ENCODE measurements at places on chromosomes 12 and 14. TPM values are rescaled to one million over a fixed set of nuclear protein-coding genes. Genes with fewer than 3 reads are reported as not detected.

DNA sequence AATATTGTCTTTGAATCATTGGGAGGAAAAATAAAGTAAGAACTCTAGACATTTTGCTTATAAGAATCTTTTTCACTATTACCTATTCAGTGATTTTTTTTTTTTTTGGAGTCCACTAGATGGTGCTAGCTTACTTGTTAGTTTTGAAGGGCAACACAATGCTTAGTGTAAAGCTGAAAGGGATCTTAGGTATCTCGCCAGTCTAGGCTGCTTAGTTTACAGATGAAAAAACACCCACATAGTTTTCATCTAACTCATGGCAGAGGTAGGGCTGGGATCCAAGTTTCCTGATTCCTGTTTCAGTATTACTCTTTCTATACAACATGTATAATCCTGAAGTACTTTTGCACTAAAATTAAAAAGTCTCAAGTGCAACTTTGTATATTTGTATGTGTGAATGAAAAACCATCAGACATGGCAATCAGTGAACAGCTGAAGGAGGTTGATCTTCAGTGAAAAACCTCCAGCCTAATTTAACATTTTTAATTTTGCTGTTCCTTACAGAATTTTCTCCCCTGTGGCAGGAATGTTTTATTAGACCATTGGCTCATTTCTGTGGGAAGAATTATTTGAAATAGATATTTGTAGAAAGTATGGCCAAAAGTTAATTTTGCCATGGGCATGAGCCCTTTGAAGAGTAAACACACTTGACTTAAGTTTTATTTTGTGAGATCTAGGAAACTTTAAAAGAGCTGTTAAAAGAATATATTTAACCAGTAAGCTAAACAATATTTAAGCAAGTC, 40.7 kb downstream of the LRRIQ1 start:
- no peak overlapping the region for H3K27ac ChIP-seq
- H3K4me3 ChIP-seq = no peak overlapping the region
- H3K27me3 ChIP-seq = no peaks in the 10 kb centered on the region
- H3K36me3 ChIP-seq = no peaks in the 10 kb centered on the region

- H3K27ac ChIP-seq = no peak overlapping the region
- H3K4me3 ChIP-seq = no peak overlapping the region
- no peaks in the 10 kb centered on the region for H3K4me1 ChIP-seq
Measured at GRCh38 chr12:130924966-130925665, 28.6 kb upstream of the ADGRD1 start.

GRCh38 chr14:69760810-69761209, 6.1 kb upstream of the SRSF5 start:
- no peak overlapping the region for H3K27ac ChIP-seq
- no peak overlapping the region for H3K4me3 ChIP-seq
- H3K27me3 ChIP-seq = no peaks in the 10 kb centered on the region
- H3K4me1 ChIP-seq = peaks cover 27% of the 10 kb centered on the region

GRCh38 chr14:106872611-106873446, 1346.4 kb downstream of the TMEM121 start:
- no peak overlapping the region for H3K27ac ChIP-seq
- H3K36me3 ChIP-seq = no peaks in the 10 kb centered on the region
- H3K4me1 ChIP-seq = peaks cover 19% of the 10 kb centered on the region
- peaks cover 43% of the 10 kb centered on the region for H3K27me3 ChIP-seq

The ANO4 gene
- total RNA-seq = not detected

The PTPRB gene
- total RNA-seq = not detected

Measured in activated T-helper 2 cell treated with anti-CD3 and anti-CD28 coated beads, Interferon-gamma antibody, Interleukin-2, Interleukin-4, amounts not matched to agents 10 μg/mL and 5 μg/mL and 100 μg/mL, durations not matched to agents 14 hours and 24 hours and 36 hours (primary cell).